ENCODE measurements at places on chromosomes 6 and 20. TPM values are rescaled to one million over a fixed set of nuclear protein-coding genes. Genes with fewer than 3 reads are reported as not detected.

The ZFAND3 gene
- polyA plus RNA-seq: 54.5 TPM

DNA sequence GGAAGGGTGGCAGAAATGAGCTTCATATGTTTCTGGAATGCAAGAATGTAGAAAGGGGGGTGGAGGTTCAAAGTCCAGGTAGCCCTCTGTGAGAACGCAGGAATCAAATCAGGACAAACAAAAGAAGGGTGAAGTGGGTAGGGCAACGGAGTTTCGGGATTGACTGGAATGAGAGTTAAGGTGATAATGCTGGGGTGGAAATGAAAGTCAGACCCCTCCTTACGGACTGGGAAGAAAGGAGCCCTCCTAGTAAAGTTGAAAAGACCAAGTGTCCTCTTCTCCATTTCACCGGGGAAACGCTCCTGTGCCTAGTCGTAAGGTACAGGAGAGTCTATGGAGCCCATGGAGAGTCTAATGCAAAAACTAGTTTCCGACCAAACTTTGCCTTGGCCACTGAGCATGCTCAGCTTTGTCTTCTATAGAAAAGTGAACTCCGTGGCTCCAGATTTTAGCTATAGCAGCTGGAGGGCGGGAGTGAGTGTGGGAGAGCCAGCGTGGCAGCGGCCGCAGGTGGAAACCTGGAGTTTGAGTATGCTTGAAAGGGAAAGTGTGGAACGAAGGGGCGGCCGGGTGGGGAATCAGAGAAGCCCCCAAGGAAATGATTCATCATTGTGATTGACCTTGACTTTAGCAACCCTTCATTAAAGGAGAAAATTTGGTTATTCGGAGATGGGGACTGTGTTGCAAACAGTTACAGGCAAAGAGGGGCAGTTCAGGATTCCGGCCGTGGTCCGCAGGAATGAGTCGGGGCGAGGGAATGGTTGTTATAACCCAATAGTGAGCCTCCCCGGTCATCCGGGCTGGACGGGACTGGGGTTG lies 1.3 kb upstream of the LRRC1 start:
- H3K36me3 ChIP-seq: no peaks in the 10 kb centered on the region
- peak overlapping the region; percentile 46 for H3K4me3 ChIP-seq
- H3K27ac ChIP-seq: peak overlapping the region; percentile 83
- peaks cover 4% of the 10 kb centered on the region for H3K27me3 ChIP-seq

DNA sequence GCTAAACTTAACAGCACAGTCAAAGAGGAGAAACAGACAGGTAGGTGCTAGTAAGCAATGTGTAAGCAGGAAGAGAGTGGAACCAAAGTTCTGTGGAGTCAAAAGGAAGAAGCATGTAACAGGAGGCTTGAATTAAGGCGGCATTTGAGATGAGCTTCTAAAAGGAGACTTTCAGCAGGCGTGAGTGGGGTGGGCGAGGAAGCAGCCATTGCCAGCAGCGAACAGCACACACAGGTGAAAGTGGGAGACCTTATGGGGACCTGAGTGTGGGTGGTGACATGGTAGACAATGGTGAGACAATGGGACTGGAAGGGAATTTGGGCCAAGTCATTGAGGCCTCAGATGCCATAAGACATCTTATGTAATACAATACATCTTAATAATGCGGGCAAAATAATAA lies 195.0 kb downstream of the PAX1 start:
- no peak for DNase-seq
- H3K27me3 ChIP-seq: no peaks in the 10 kb centered on the region
- H3K27ac ChIP-seq: no peak overlapping the region
- no peaks in the 10 kb centered on the region for H3K36me3 ChIP-seq

- no peaks in the 10 kb centered on the region for H3K27me3 ChIP-seq
- DNase-seq: no peak
- peak overlapping the region; percentile 49 for H3K27ac ChIP-seq
- H3K4me3 ChIP-seq: no peak overlapping the region
- H3K36me3 ChIP-seq: peaks cover 13% of the 10 kb centered on the region
Observed at GRCh38 chr6:129500958-129501739, 208.8 kb downstream of the ARHGAP18 start.

DNA sequence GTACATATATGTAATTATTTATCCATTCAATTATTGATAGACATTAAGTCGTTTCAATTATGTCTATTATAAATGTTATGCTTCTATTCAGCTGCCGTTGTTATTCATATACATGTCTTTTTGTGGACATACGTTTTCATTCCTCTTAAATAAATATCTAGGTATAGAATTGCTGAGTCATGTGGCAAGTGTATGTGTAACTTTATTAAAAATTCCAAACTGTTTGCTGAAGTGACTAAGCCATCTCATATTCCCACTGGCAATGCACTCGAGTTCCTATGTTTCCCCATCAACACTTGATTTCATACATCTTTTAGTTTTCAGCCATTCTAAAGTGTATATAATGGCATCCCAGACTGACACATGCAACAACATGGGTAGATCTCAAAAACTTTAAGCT lies 739.7 kb upstream of the POU3F2 start:
- no peaks in the 10 kb centered on the region for H3K27me3 ChIP-seq
- no peaks in the 10 kb centered on the region for H3K4me1 ChIP-seq
- H3K4me3 ChIP-seq: no peak overlapping the region
- DNase-seq: no peak
- H3K27ac ChIP-seq: no peak overlapping the region
- H3K36me3 ChIP-seq: no peaks in the 10 kb centered on the region

The SEMG1 gene
- polyA plus RNA-seq: not detected

- H3K36me3 ChIP-seq: no peaks in the 10 kb centered on the region
- no peaks in the 10 kb centered on the region for H3K4me1 ChIP-seq
- no peak for DNase-seq
- no peaks in the 10 kb centered on the region for H3K27me3 ChIP-seq
- no peak overlapping the region for H3K4me3 ChIP-seq
- H3K27ac ChIP-seq: no peak overlapping the region
Observed at GRCh38 chr6:161847628-161848027, 573.8 kb upstream of the AGPAT4 start.

DNA sequence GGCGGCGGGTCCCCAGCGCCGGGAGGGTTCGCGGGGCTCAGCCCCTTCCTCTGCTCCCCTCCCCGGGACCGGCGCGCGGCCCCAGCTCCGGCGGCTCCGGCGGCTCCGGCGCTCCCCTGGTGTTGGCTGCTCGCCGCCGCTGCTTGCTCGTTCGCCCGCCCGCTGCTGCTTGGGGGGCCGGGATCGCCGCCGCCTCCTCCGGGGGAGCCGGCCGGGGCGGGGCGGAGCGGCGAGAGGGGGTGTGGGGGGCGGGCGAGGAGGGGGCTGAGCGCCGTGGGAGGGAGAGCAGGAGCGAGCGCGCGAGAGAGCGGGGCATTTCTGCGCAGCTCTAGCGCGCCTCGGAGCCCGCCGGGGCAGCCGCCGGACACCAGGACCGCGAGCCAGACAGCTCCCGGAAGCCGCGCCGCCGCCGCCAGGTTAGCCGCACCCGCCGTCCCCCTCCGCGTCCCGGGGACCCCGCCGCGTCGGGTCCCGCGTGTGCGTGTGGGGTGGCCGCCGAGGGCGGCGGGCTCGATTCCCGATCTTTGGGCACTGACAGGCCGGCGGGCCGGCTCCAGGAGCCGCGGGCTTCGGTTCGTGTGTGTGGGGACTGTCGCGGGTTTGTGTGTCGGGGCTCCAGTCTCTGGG lies 62.0 kb upstream of the EPB41L1 start:
- H3K4me1 ChIP-seq: no peaks in the 10 kb centered on the region
- H3K27ac ChIP-seq: peak overlapping the region; percentile 86
- peak overlapping the region; percentile 81 for H3K4me3 ChIP-seq
- peaks cover 18% of the 10 kb centered on the region for H3K27me3 ChIP-seq

DNA sequence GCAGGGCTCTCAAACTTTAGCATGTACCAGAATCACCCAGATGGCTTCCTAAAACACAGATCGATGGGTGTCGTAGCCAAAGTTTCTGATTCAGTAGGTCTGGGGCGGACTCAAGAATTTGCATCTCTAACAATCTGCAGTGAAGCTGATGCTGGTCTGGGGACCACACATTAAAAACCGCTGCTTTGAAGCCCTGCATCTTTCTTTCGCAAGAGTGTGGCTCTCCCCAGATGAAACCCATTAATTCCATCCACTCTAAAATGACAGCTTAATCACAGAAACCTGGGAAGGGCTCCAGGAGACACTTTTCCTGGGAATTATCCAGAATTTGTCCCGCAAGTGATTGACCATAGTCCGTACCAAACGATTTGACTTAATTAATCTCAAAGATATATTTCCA lies 319.8 kb upstream of the PLCB4 start:
- peak; percentile 20 for DNase-seq
- H3K36me3 ChIP-seq: no peaks in the 10 kb centered on the region
- H3K27ac ChIP-seq: no peak overlapping the region

DNA sequence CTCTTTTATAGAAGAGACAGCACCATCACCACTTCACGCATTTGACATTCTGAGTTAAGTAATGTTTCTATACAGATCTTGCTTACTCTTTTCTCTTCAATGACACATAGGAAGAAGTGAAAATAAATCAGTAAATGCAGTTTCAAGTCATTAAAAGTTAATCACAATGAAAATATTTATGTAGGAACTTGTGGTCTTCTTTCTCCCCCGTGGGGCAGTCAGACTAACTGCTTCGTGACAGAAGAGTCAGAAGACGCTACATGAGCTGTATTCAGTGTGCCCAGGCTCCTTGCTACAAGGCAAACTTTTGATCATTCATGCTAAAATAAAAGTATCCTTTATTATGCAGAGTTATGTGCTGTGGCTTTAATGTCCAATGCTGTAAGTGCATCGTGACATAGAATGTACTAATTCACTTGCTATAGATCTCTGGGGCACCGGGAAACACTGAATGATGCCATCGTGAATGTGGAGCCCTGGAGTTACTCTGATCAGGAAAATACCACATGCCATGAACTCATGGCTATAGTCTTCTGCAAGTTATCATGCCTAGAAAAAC lies 117.8 kb upstream of the TRAF3IP2 start:
- no peak overlapping the region for H3K4me3 ChIP-seq
- no peak for DNase-seq
- H3K36me3 ChIP-seq: peaks cover 2% of the 10 kb centered on the region
- H3K27me3 ChIP-seq: no peaks in the 10 kb centered on the region

- no peaks in the 10 kb centered on the region for H3K4me1 ChIP-seq
- no peaks in the 10 kb centered on the region for H3K27me3 ChIP-seq
- no peak overlapping the region for H3K27ac ChIP-seq
- DNase-seq: peak; percentile 12
Observed at GRCh38 chr6:127554435-127555006, 22.5 kb upstream of the C6orf58 start.

The FILIP1 gene
- 5.6 TPM for polyA plus RNA-seq

The PET117 gene
- polyA plus RNA-seq: 13.5 TPM

The SPDEF gene
- polyA plus RNA-seq: 11.8 TPM

The MOCS1 gene
- 10.3 TPM for polyA plus RNA-seq

The STXBP5 gene
- polyA plus RNA-seq: 9.2 TPM

DNA sequence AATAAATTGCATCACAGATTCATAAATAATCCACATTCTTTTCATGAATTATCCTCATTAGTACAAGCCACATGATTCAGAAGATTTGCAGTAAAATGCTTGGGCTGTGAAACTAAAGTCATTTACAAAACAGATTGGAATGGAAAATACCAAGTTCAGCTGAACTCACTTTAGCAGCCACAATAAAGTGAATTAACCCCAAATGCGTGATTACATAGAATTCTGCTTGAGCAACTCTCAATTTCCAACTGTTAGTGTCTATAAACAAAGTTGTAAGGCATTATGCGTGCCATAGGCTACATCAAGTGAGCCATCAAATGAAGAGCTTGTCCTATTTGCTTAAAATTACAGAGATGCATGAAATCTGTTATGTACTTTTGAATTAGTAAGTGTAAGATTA lies 60.4 kb upstream of the GFRAL start:
- DNase-seq: no peak
- H3K27ac ChIP-seq: no peak overlapping the region
- no peaks in the 10 kb centered on the region for H3K4me1 ChIP-seq
- no peaks in the 10 kb centered on the region for H3K36me3 ChIP-seq

DNA sequence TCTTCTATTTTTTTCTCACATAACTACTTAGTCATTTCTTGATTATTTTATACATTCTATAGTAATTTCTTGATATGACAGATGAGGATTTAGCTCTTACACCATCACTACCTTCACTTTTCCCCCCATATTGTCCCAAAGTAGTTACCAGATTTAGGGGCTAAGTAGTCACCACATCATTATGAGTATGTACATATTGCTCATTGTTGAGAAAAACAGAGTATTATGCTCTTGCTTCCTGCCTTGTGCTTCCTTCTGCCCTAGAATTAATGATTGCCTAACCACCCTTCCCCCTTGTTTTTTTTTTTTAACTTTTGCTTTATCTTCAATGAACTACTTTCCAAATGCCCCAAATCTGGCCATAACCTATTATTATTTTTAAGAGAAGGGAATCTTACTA lies 6.8 kb upstream of the HLA-B start:
- H3K4me3 ChIP-seq: no peak overlapping the region
- H3K4me1 ChIP-seq: peaks cover 5% of the 10 kb centered on the region
- H3K27me3 ChIP-seq: peaks cover 27% of the 10 kb centered on the region
- no peak for DNase-seq
- H3K36me3 ChIP-seq: no peaks in the 10 kb centered on the region

The KCNG1 gene
- polyA plus RNA-seq: 0.58 TPM

GRCh38 chr6:121435444-121436069 lies at the start of gene GJA1:
Gene GJA1 (plus strand): TSS chr6:121435646. CDS start chr6:121446848, 11,202 bp downstream.
- peak; percentile 93 for DNase-seq
- peak within 1 kb of the TSS; percentile 89 for H3K27ac ChIP-seq
- H3K4me3 ChIP-seq: peak within 1 kb of the TSS; percentile 52

DNA sequence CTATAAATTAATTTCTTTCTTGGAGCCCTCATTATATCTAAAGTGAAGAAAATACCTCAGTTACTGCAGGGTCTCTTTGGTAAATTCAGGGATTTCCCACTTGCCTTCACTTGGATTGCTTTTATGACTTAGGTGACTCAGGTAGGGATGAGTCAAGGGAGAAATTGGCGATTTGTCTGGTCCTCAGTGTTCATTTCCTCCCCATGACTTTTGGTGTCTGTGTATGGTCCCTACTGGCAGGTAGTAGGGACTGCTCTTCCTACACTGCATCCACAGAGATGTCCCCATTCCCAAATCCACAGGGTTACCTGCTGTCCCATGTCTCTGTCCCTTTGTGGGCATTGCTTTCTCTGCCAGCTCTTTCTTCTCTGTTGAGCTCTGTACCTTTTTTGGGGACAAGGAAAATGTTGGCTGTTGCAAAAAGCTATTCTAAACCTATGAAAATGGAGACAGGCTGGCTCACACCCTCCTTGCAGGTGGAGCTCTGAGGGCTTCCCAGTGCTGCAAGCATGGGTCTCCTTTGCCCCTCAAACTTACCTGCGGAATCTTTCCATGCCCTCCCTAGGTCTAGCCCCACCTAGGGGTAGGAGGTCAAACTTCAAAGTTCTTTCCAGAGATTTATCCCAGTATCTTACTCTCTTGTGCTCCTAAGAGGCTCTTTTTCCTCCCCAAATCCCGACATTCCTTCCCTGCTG lies 211.9 kb downstream of the ZNF217 start:
- DNase-seq: no peak
- H3K4me1 ChIP-seq: no peaks in the 10 kb centered on the region
- H3K27ac ChIP-seq: no peak overlapping the region
- no peak overlapping the region for H3K4me3 ChIP-seq

DNA sequence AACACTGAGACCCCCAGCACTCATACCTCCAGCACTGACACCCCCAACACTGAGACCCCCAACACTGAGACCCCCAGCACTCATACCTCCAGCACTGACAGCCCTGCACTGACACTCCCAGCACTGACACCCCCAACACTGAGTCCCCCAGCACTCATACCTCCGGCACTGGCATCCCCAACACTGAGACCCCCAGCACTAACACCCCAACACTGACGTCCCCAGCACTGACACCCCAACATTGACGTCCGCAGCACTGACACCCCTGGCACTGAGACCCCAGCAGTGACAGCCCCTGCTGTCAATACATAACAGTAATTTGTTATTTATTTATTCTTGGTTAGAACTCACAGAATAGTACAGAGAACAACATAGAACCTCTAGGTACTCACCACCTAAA lies 58.0 kb downstream of the ERMARD start:
- no peak overlapping the region for H3K4me3 ChIP-seq
- H3K4me1 ChIP-seq: no peaks in the 10 kb centered on the region
- H3K27ac ChIP-seq: no peak overlapping the region
- DNase-seq: no peak
- H3K36me3 ChIP-seq: no peaks in the 10 kb centered on the region

All from lung (tissue), 17 donors.